ENCODE measurements at places on chromosomes 2 and 18.
A peak's percentile ranks its signal among the peaks of the same experiment; 100 is the strongest.

GRCh38 chr2:159164457-159164911 lies 122.0 kb downstream of the WDSUB1 start:
- no peak for DNase-seq

DNA sequence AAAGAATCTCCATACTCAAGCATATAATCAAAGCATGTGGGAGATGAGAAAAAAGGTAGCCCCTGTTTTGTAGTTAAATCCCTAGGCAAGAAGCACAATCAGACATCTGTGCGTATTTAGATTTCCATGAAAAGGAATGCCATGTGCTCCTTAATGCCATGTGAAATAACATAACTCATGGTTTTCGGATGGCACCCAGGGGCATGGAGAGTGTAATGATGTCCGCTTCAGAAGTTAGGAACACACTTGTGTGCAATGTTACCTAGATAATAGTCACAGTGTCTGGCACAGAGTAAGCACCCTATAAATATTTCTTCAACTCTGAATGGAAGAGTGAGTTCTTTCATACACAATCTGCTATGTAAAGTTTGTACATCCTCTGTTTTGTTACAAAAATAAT lies 197.0 kb downstream of the NCKAP5 start:
- no peak for DNase-seq

- DNase-seq = no peak
Observed at GRCh38 chr18:13638719-13639595, 87.4 kb downstream of the FAM210A start.

GRCh38 chr2:32735348-32735747 lies 107.5 kb downstream of the TTC27 start:
- no peak for DNase-seq

GRCh38 chr2:111164078-111164477 lies 43.4 kb downstream of the BCL2L11 start:
- no peak for DNase-seq

DNA sequence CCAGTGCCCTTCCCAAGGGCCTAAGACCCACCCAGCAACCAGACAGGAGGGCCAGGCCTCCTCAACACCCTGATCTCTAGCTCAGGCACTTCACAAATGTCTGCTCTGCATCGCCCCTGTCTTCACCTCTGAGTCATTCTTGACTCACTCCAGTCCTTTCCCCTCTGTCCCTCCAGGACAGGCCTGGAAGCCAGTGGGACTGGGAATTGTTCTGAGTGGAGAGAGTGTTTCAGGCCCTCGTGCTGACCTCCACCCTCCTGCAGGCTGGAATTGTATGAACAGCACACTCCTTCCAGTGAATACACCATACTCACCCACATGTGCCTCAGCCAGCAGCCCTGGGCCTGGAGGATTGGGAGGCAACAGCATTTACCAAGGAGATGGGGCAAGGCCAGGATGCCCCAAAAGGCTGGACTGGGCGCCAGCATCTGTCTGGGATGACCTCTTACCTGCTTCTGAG lies 304.2 kb downstream of the CYP26B1 start:
- DNase-seq = no peak

DNA sequence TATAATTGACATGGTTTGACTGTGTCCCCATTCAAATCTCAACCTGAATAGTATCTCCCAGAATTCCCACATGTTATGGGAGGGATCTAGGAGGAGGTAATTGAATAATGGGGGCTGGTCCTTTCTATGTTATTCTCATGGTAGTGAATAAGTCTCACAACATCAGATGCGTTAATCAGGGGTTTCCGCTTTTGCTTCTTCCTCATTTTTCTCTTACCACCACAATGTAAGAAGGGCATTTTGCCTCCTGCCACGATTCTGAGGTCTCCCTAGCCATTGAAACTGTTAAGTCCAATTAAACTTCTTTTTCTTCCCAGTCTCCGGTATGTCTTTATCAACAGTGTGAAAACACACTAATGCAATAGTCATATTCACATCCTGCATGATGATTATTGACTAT lies 1073.3 kb upstream of the CDH2 start:
- DNase-seq = no peak

DNA sequence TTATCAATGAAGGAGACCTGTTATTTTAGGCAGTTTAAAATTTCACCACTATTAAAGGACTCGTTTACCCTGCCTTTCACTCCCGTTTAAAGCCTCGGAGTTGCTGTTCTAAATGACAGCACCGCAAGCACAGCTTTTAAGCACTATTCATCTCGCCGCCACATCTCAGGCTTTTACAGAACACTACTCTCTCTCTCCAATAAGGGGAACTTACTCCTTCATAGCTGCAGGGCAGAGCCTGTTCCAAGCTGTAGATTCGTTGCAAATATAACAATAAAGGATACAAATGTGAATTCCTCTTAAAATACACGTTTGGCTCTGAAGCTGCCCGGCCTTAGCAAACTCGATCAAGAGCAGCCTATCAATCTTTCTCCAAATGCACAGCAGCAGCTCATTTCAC lies 271.8 kb downstream of the ZNF521 start:
- DNase-seq = no peak

DNA sequence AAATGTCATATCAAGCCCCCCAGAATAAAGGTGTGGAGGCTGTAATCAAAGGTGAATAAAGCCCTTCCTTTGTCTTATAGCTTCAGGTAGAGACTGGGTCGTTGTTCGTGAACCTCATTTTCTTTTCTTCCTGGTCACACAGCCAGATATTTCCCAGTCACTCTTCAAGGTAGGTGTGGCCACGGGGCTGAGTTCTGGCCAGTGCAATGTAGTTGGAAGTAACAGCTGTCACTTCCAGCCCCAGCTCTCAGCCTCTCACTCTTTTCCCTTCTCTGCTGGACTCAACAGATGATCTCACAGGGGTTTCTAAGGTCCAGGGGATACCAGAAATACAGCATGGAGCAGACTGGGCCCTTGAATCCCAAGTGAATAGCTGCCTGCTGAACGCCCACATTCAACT lies 15.8 kb upstream of the TRPM8 start:
- no peak for DNase-seq

DNA sequence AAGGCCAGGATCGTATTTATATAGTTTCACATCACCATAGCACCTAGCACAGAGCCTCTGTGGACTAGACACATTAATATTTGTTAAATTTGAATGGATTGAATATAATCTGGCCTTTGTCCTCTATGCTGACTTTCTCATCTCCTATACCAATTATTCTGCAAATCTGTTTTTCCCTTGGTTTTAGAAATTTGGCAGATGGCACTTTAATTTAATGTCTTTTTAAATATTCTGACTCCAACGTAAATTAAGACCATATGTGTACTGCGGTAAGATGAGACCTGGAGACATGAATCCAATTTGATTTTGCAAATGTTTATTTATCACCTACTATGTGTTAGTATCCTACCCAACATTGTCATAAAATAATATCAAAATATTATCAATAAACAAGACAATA lies 1281.9 kb upstream of the PIK3C3 start:
- DNase-seq = no peak

- no peak for DNase-seq
Observed at GRCh38 chr18:34871435-34871834, 161.3 kb downstream of the DTNA start.

GRCh38 chr2:71742953-71743601 lies 289.7 kb downstream of the DYSF start:
- no peak for DNase-seq

GRCh38 chr2:132646540-132647108 lies 23.4 kb downstream of the LYPD1 start:
- DNase-seq = no peak

DNA sequence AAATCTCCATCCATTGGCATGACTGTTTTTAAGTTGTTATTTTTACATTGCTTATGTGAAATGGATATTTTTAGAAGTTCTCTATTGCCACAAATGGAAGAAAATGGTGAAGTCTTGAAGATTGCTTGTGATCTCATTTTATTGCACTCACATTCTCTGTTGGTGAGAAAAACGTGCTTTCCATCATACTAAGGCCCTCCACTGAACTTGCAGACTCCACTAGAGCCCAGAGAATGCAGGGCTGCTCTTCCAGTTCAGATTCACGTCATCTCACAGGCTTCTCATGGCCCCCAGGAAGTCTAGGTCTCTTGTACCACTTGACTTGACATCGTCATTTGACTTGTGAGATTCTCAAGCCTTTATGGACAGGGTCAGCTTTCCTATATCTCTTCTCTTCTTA lies 254.8 kb upstream of the COPS8 start:
- DNase-seq = no peak

GRCh38 chr2:180161415-180161814 lies 154.3 kb upstream of the CWC22 start:
- no peak for DNase-seq

- no peak for DNase-seq
Observed at GRCh38 chr2:241159116-241159515, 8.8 kb downstream of the PPP1R7 start.

DNA sequence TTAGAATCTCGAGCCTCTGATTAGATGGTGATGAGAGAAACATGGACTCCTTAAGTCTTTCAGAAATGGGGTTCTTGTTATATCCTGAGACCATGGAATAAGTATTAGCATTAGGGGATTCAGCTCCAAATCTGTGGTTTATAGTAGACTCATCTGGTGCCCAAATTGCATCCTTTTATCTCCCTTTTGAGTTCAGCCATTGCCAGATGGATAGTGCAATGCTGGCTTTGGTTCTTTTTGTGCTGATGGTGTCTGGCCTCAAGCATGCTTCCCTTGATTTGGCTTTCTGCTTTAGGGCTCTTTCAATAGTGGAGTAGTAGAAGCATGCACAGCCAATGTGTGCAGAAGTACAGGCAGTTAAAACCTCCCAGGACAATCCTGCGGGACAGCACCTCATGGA lies 306.4 kb downstream of the TSN start:
- DNase-seq = no peak

DNA sequence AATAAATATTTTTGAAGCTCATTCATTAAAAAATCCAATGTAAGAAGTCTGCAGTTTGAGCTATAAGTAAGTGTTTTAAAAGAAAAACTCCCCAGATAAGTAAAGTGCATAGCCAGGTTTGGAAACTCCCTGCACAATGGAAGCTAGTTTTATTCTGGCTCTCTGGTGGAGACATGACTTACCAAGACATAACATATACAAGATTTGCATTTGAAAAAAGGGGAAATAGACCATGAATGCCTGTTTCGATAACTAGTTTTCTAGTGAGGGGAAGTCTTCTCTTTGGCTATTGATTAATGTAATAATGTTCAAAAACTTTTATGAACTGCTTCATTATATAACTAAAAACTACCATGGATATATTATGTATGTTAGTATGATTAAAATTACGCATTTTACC lies 435.2 kb downstream of the ARHGAP15 start:
- DNase-seq = no peak

DNA sequence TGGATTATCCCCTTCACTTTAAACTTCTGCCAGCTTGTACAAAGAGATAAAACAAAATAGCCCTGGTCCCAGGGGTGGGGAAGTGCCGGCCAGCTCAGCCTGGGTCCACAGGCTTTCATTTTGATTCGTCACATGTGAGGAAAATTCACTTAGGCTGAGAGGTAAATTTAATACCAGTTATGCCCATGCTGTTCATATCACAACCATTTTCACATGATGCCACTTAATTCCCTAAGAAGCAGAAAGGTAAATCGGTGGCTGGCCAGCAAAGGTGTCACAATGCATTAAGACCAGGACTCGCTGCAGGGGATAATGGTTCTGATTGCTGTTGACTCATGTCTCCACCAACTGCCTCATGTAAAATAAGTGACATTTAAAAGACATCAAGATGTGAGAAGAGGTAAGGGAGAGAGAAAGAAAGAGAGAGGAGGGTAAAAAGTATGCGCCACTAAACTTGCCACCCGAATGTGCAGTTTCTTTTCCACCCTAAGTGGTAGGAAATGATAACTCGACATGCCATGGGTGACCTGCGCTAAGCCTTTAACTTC lies 261.0 kb upstream of the SIX3 start:
- no peak for DNase-seq

- DNase-seq = no peak
Observed at GRCh38 chr2:65293376-65293775, 65.7 kb downstream of the ACTR2 start.

DNA sequence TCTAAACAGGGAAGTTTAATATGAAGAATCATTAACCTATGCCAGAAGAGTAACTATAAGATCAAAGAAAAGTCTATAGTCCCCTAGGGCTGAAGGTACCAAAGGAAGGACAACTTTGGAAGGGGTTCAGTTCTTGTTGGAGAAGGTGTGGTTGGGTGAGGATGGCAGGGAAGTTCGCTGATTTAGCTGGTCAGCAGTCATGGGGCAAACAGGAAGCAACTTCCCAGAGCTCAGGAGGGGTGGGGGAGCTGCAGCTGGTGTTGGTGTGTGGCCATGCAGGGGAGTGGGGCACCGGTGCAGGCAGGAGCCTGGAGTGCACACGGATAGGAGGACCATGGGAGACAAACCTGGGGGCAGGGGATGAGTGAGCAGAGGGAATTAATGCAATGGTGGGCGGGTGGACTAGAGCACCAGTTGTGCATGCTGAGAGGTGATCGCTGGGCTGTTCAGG lies 34.0 kb downstream of the FHOD3 start:
- no peak for DNase-seq

GRCh38 chr2:8481463-8482009 lies 200.3 kb upstream of the ID2 start:
- DNase-seq = no peak

- peak; percentile 7 for DNase-seq
Observed at GRCh38 chr18:8657873-8658470, 47.4 kb upstream of the MTCL1 start.

GRCh38 chr2:100718065-100718629 lies 101.8 kb upstream of the NPAS2 start:
- DNase-seq = no peak

- no peak for DNase-seq
Observed at GRCh38 chr2:129719335-129719734, 260.1 kb upstream of the RAB6C start.

- no peak for DNase-seq
Observed at GRCh38 chr2:171847627-171848026, 46.4 kb downstream of the SLC25A12 start.

DNA sequence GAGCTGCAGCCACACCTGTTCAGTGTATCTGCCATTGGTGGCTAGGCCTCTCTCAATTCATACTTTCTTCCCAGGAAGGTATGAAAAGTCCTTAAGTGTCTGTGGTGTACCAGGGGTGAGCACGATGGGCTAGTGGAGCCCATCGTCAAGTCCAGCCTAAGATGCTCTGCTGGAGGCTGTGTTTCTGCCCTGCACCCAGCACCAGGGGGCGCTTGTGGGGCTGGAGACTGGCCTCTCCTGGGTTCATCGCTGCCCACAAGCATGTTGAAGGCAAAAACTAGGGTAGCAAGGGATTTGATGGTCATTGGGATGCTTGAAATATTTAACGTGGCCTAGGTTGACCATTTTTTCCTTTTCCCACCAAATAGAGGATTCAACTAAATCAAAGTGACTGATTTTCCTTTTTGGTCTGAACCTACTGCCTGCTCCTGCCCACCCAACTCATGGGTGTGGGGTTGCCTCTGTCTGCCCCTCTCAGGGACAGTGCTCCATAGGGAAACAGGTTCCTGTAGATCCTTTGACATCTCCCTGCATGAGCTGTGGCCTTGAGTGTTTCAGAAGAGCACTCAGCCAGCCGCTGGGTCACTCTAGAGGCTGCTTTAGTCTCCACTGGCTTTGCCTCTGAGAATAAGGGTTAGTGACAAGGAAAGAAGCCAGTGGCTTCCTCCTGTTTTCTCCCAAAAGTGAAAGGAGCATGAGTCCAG lies 59.0 kb downstream of the TPGS2 start:
- DNase-seq = no peak

- no peak for DNase-seq
Observed at GRCh38 chr2:111652038-111652437, 232.0 kb downstream of the ANAPC1 start.
